Ureter (tissue), 1 donor: ENCODE measurements at places on chromosomes 2 and 18. TPM values are rescaled to one million over a fixed set of nuclear protein-coding genes. Genes with fewer than 3 reads are reported as not detected.
A peak's percentile ranks its signal among the peaks of the same experiment; 100 is the strongest.

GRCh38 chr18:49024804-49025421 lies 74.1 kb upstream of the SMAD7 start:
- DNase-seq = peak; percentile 30

DNA sequence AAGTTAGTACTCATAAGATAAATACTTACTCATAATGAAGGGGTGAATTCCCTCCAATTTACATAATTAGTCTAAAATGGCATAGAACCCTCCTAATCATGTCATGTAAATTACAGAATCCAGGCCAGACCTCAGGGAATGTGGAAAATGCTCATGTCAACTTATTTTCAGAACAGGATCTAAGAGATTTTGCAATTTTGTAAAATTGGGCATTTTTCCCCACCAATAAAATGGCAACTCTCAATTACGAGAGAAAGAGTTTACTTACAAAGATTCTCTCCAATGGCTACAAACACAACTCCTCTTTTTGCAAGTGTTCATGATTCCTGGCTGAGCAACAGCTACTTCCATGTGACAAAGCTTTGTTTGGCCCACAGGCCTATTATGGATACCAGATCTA lies 33.8 kb upstream of the SP5 start:
- no peak for DNase-seq

The CPO gene
- total RNA-seq = not detected

The SLC14A1 gene
- total RNA-seq = 136 TPM

The ACMSD gene
- total RNA-seq = not detected

- no peak for DNase-seq
These were observed 72.4 kb downstream of the ZNF521 start for GRCh38 chr18:25279556-25279955.

The FOXD4L1 gene
- 0.39 TPM for total RNA-seq

DNA sequence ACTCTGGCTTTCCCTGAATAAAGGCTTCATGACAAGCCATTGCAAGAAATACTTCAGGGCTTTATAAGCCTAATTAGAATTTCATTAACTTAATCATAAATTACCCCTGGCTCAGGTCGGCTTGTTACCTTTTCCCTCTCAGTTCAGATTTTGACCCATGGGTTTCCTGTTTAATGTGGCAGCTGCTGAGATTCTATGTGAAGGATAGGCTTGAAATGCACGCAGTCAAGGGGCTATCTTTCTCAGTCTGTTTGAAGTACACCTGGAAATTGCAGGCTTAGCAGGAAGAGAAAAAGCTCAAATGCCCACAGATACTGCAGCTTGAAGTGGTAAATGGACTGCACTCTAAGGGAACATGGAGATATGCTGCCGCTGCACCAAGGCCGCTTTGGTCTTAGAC lies 49.4 kb downstream of the CAVIN2 start:
- DNase-seq = no peak

GRCh38 chr2:101811226-101812015 lies 113.9 kb downstream of the MAP4K4 start:
- no peak for DNase-seq

DNA sequence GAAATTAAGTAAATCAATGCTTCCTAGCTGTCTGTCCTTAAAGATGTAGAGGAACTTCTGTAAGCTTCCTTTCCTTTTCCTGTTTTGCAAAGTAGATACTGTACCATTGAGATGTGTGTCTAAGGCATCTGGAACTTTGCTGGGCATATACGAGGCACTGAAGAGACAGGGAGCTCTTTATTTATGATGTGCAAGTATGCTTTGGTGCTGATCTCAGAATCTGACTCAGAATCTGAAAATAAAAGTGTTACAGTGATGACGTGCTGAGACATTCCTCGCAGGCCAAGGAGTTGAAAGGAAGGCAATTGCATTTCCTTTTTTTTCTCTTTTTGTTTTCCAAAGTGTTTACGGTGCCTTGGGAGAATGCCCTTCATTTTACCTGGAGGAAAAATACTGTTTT lies 230.9 kb upstream of the RGPD4 start:
- DNase-seq = no peak

DNA sequence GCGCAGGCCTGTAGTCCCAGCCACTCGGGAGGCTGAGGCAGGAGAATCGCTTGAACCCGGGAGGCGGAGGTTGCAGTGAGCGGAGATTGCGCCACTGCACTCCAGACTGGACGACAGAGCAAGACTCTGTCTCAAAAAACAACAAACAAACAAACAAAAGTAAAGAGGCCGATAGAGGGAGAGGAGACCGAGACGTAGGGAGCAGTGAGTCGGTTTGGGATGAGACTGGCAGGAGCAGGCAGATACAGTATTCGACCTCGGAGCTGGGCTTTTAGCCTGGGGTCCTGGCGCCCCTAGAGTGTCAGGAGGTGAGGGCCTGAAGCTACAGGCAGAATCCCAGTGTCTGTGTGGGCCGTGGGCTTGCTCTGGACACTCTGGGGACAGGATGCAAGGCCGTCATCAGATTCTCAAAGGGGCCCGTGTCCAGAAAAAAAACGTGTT lies 51.2 kb downstream of the SLC4A1AP start:
- DNase-seq = no peak

DNA sequence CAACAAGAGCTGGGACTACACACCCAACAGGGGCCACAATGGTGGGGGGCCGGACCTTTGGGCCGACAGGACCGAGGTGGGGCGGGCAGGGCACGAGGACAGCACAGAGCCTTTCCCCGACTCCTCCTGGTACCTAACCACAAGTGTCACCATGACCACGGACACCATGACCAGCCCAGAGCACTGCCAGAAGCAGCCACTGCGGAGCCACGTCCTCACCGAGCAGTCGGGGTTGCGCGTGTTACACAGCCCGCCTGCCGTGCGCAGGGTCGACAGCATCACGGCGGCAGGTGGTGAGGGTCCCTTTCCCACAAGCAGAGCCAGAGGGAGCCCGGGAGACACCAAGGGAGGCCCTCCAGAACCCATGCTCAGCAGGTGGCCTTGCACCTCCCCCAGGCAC lies 119.5 kb downstream of the MTCL1 start:
- no peak for DNase-seq

The LDLRAD4 gene
- total RNA-seq = 39.7 TPM

The MRO gene
- total RNA-seq = 1.9 TPM

DNA sequence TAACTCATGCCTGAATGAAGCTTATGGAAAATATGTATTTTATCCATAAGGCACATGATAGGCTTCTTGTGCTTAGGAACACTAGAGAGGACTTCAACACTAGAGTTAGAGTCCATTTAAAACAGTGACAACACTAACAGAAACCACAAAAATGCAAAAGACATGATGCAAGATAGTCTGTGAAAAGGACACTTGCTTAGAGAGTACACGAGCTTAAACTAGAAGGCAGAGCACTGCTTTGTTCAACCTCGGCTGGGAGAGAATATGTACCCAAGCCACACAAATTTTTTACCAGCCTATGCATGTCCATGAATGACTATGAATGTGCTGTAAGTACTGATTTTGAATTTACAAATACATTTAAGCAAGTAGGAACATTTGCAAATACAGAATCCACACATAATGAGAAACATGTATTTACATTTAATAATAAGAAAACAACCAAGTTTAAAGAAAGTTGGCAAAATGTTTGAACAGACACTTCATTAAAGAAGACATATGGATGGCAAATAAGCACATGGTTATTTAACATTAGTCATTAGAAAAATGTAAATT lies 130.6 kb downstream of the SPOPL start:
- no peak for DNase-seq

DNA sequence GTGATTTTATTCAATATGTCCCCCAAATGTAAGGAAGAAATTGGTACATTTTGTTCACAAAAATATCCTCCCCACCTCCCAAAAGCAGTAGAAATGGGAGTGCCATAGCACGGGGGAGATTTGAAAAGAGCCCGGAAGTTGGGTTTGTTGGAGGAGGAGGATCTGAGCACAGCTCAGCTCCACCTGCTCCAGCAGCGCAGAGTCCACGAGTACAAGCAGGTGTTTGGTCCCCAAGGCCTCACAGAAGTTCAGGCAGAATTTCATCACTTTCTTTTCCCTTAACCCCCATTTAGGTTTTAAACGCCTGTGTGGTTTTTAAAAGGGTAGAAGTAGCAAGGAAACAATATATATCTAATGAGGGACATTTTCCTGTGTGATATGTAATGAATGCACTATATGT lies 56.0 kb downstream of the TRAPPC12 start:
- no peak for DNase-seq

The FSHR gene
- total RNA-seq = not detected

DNA sequence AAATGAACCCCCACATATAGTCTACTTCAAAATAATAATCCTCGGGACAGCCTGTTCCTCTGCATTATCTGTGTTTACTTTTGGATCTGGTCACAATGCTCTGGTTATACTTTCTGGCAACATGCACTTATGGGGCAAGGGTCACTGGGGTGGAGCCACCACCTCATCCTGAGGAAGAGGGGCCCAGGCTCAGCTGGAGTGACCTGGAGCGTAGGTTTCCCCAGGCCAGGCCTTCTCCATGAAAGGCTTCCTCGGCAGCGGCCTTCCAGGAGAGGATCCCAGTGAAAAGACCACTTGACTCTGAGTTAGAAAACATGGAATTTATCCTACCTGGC lies 237.4 kb downstream of the SETBP1 start:
- DNase-seq = no peak

DNA sequence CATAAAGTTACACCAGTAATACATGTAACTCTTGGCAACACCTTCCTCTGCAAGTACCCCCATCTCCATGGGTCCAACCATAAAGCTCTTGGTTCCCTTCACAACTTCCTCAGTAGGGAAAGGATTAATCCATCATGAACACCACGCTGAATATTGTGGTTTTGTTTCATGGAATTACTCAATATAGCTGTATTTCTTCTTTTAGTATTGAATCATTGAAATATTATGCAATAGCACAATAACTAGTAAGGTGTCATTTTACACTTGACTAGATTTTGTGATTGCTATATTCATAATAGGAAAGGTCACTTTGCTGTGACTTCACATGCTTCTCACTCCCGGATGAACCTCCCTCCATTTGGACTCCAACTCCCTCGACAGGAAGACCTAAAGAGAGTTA lies 29.7 kb upstream of the PID1 start:
- DNase-seq = no peak

- DNase-seq = no peak
These were observed 469.4 kb downstream of the PTPRM start for GRCh38 chr18:8036551-8036950.

DNA sequence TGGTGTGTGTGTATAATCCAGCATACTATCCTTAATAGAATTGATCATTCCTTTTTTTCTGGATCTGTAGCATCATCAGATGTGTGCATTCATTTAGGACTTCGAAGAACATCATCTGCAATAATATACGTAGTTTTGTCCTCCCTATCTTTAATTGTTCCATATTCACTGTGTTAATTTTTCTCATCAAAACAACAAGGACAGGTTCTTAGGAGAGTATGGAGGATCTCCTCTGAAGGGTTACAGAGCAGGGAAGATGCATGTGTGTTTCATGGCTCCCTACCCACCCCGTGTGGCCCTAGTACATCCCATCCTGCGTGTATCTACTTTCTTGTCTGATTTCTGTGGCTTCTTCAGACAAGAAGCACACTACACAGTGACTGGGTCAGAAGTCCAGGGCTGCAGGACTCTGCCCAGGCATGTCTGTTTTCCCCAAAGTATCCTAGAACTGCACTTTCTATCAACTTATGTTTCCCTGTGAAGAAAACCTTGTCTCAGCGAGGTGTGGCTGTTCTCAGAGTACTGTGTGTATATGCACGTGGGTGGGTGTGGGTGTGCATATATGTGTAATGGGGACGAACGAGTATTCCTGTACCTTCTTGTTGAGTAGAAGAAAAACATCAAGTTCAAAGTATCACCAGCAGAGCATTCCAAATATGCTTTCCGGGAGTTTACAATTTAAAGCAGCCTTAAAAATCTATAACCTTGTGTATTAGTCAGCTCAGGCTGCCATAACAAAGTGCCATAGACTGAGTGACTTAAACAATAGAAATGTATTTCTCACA lies 220.4 kb upstream of the FOSL2 start:
- DNase-seq = peak; percentile 52

The LHCGR gene
- total RNA-seq = not detected

- DNase-seq = no peak
These were observed 18.1 kb downstream of the ZNF516 start for GRCh38 chr18:76476665-76477561.
